ENCODE measurements at places on chromosomes 3 and 15.

DNA sequence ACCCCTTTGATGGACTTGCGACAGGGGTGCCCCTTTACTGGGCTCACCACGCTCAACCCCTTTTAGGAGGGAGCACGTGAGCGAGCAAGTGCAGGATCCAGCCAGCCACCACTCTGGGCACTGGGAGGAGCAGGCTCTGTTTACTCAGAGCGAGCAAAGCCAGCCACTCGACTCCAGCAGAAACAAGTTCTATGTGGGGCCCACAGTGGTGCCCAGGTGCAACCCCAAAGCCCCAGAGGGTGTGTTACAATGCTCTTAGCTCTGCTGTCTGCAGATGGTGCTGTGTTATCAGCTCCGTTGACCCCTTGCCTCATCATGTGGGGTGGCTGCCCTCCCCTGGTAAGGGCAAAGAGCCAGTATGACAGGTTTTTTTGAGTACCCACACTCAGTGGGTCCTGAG is 120.3 kb upstream of the SUCLG2 start:
- DNase-seq = no peak

DNA sequence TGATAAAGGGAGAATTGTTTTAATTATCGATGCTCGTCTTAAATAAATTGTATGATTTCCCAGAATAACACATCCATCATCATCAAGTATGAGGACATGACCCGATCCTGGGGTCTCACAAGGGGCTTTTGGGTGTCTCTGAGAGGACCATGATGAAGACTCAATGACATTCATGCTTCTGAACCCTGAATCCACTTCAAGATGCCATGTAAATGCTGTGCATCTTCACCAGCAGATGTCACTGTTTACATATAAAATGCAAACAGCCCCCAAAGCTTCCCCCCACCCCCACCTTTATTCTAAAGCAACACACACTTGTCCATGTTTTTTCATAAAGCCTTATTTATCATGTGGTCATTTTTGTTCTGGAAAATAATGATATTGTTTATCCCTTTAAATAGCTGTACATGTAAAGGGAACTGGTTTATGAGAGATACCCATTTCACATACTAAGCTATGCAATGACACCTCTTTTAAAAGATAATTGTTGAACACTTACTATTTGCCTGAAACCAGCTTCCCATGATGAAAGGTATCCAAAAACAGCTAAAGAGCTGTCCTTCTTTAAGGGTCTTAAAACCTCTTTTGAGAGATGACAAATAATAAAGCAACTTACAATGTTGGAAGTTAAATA is 69.7 kb upstream of the UBE3A start:
- DNase-seq = no peak

DNA sequence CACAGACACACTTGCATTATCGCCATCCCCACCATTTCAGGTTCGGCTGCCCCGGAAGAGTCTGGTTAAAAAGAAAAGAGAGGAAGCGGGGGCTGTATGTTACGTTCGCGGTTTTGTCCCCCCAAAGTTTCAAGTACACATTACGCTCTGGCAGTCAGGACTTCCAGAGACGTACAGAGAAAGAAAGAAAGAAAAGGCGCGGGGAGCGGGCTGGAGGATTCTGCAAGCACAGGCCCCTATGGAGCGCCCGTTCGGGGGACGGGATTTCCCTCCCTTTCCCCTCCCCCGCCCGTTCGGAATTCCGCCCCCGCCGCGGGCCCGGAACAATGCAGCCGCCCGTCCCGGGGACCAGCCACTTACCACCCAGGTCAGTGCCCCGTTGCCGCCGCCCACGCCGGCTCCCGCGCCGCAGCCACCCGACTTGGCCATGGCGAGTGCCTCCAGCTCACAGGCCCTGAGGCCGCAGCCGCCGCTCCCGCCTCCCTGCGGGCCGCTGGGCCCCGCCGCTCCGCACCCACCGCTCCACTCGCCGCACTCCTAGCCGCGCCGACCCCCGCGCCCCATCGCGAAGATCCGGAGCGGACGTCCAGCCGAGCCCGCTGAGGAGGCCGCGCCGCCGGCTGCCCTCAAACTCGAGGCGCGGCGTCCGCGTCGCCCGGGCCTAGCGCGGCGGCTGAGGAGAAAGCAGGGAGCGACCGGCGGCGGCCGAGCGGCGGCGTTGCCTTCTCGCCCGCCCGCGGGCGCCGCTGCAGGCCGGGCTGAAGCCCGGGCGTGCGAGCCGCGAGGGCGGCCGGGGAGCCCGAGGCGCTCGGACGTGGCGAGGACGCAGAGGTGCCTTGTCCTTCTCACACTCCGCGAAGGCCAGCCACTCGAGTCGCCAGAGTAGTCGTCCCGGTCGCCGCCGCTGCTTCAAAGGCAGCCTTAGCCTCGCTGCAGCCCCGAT is 567 bp downstream of the TOP2B start:
- peak; percentile 57 for DNase-seq

- no peak for DNase-seq
Measured at GRCh38 chr3:94617312-94617711, 554.5 kb downstream of the NSUN3 start.
